ENCODE measurements at places on chromosomes 4 and X. TPM values are rescaled to one million over a fixed set of nuclear protein-coding genes. Genes with fewer than 3 reads are reported as not detected.

The GPR143 gene
- 0.16 TPM for total RNA-seq

The ACE2 gene
- not detected for total RNA-seq

The SUPT20HL1 gene
- total RNA-seq = not detected

The COL4A6 gene
- 15.5 TPM for total RNA-seq
